ENCODE measurements at places on chromosomes 5 and 9.

GRCh38 chr5:116402235-116402634, 172.4 kb downstream of the SEMA6A start:
- DNase-seq, result no peak

DNA sequence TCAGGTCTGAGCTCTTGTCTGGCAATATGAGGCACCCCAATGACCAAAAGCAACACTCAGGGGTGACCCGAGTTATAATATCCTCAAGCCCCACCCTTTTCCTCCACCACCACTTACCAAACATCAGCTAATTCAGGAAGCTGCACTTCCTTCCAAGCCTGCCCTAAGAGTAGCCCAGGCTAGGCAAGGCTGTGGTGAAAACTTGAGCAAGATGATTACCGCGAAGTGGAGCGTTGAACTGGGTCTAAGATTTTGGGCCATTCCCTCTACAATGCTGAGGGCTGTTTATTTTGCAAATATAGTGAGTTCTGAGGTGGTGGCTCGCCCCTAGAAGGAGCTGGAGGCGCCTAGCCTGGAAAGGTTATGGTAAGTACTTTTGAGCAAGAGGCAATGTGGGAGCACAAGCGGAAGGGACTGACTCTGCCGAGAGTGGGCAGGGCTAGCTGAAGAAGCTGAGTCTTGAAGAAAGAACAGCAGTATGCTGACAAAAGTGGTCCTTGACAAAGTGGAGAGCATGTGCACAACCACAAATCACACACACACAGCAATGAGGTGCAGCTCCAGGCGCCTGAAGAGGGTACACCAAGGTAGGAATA, at the start of gene HK3:
Gene HK3, minus strand, starts transcription at position 51 of the 596 bp plus-strand sequence. CDS start 3,187 bp downstream, outside the sequence.
- DNase-seq, result no peak

- DNase-seq, result no peak
Measured at GRCh38 chr9:82271106-82271561, 282.6 kb downstream of the SPATA31D1 start.

DNA sequence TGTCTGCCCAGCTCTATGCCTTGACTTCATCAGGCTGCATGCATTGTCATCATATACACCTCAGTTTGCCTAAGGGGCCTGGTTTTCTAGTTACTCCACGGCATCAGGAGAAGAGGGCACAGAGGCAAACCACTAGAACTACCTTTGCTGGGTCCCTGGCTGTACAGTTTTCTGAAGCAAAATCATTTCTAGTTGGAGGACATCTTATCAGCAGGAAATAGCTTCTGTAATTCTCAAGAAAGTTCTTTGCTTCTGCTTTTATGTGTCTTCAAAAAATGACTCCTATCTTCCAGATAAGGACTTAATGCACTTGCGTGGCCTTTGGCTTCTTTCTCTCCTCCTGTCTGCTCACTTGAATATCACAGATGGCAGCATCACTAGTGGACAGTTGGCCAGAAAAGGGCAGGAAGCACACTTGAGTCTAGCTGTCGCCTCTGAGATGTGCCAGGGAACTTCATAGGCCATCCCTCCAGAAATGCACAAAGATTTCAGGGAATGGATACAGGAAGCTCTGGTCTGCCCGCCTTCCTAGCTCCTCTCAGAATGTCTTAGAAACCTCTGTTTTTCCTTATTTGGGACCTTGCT, 22.4 kb upstream of the LTC4S start:
- DNase-seq, result no peak

DNA sequence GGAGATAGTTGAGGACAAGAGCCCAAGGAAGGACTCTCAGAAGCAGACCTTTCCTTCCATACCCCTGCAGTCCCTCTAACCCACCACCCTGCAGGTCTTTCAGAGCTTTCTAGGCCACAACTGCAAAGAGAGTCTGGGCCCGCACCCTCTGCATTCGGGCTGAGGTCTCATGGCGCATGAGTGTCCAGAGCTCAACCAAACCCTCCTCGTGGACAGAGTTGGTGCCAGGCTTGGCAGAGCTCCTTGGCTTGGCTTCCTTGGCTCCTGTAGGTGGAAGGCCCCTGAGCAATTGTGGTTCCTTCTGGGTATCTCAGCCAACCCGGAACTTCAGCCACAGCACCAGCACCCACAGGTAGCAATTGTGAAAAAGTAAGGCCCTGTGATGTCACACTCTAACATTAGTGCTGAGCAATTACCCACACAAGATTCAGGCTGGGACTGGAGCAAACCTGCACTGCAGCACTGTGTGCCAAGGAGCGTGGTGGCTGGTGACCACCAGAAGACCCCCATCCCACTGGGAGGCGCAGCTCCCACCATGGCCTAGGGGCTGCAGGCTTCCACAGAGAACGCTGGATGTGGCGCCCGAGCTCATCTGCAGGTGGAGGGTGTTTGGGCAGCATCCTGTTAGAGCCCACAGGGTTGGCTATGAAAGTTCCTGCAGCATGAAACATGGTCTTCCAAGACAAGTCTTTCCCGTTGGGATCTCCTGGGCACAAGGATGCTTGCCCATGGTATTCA, 38.8 kb downstream of the FOXI1 start:
- no peak for DNase-seq

DNA sequence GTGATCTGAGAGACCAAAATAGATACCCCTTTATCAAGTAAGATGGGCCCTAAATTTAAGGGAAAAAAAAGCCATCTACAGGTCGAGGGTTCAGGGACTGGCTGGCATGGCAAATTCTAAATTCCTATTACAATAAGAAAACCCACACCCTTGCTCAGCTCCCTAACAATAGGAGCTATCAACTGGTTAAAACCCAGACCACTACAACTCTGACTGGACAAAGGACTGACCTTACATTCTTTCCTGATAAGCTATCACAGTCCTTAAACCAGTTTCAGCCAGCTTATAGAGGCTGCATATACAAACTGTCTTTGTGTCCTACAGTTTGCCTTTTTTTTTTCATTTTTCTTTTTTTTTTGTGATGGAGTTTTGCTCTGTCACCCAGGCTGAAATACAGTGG, 803.6 kb downstream of the NR2F1-AS1 start:
- DNase-seq, result no peak

- DNase-seq, result no peak
Measured at GRCh38 chr9:77707383-77708063, 59.4 kb upstream of the GNA14 start.

GRCh38 chr5:138975098-138975847, 100.1 kb upstream of the LRRTM2 start:
- no peak for DNase-seq

- no peak for DNase-seq
Measured at GRCh38 chr5:152083231-152083630, 158.6 kb upstream of the GLRA1 start.

DNA sequence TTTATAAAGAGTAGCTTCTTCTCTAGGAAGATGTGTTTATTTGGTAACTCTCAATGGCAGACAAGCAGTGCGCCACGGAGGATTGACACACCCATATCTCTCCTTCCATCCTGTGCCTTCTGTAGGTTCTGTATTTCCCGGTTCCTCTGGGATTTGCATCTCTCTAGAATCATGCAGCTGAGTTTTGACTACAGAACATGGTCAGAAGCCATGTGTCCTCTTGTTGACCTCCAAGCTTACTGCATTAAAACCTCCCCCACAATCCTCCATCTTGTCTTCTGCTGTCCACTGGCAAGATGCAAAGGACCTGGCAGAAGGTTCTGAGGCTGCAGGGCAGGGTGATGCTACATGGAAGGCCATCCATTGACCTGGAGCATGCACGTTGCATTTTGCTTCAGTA, 482.0 kb downstream of the DMRT2 start:
- DNase-seq, result no peak

GRCh38 chr5:62143268-62144229, 162.5 kb upstream of the KIF2A start:
- no peak for DNase-seq

DNA sequence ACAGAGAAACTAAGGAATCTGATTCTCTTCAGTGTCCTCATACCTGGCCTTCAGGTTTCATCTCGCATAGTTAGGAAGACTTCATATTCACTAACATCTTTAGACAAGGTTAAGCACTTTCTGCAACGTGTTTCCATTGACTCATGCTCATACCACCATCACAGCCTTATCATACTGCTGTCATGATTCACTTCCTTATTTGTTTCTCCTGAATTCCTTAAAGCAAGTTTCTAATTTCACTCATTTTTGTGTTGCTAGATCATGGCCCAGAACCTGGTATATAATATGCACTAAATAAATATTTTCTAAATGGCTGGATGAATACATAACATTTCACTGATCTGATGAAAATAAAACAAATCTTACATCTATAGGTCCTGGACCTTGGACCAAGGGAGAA, 472.9 kb downstream of the PRELID2 start:
- no peak for DNase-seq

DNA sequence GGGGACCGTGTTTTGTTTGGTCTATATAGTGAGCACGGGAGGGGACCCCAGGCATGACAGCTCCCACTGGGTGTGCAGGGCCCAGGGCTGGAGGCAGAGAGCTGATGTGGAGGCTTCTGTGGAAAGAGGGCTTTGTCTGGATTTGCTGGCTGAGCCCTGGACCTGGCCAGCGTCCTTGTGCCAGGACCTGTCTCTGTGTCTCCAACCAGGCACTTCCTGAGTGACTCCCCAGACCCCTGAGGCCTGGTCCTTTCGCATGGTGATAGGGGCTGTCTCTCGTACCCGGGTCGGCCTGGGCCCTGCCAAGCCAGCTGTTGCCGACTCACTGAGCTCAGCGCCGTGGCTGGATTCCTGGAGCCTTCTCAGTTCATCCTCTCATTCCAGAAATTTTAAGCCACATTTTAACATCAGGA, 77.6 kb downstream of the ADAMTS2 start:
- DNase-seq, result no peak

DNA sequence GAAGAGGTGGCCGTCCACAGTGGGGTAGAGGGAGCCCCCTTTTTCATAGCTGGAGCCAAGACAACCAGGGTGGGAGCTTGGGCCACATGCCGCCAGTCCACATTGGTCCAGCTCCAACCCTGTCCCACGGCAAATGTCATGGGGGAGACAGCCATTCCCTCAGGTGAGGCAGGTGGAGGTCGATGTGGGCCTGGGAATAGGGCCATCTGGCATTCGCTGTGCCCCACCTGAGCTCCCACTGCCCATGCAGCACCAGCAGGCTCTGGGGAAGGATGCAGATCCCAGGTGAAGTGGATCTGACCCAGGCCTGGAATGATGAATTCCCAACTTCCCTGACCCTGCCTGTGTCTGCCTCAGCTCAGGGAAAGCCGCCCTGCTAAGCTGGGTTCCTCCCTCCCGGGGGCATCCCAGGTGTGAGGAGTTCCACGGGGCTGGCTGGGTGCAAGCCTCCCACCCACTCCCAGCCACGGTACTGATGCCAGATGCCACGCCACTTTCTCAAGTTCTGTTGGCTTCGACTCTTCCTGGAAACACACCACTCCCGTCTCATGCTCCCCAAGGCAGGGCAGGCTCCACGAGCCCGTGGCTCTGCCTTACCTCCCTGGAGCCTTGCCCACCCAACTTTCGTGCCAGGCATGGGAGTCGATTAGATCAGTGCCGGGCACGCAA, 25.2 kb upstream of the FCN2 start:
- no peak for DNase-seq

- DNase-seq, result no peak
Measured at GRCh38 chr5:148937239-148937638, 110.8 kb downstream of the ADRB2 start.

DNA sequence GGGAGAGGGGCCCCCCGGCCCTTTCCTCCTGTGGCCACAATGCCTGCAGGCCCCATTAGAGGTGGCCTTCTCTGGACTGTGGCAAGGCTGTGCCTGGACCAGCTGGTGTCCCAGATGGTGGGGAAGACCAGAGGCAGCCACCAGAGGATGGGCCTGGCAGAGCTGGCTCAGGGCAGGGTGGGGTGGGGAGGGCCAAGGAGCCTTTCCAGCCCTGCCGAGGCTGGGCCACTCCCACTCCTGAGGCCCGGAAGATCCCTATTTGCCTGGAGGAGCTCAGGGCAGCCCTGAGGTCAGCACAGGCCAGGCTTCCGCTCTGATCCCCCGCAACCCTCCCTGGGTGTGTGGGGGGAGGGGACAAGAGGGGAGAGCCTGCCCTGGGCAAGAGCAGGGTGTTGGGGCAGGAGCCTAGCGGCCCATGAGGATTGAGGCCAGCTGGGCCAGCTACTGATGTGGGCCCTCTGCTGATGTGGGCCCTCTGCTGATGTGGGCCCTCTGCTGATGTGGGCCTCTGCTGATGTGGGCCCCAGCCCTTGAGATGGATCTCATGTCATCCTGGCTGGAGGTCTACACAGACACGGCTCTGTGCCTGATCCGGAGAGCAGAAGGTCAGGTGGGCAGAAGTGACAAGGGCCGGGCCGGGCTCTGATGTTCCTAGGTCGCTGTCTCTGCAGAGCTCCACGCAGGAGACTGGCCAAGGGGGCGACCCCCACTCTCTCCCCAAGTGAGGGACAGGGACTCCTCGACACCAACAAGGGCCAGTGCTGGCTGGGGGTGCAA, 6.0 kb downstream of the MRPS2 start:
- DNase-seq, result no peak

GRCh38 chr5:113514289-113514635, 768 bp downstream of the YTHDC2 start:
- DNase-seq, result no peak

DNA sequence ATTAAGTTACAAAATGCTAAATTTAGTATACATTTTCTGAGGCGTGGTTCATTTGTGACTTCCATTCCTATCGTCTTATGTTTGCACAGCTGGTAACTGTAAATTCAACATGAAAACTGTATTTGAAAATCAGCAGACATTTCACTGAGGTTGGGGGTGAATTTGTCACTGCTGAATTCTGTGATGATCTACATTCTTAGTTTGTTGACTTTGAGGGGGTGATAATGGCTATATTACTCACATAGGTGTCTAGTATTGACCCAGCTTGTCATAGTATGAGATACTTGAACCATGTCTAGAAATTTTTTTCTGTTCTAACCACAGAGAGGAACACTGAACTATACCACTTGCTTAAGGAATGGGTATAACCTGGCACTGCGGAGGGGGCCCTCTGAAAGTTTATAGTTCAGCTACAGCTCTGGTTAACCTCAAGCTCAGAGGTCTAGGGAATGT, 313.3 kb downstream of the PIK3R1 start:
- no peak for DNase-seq

DNA sequence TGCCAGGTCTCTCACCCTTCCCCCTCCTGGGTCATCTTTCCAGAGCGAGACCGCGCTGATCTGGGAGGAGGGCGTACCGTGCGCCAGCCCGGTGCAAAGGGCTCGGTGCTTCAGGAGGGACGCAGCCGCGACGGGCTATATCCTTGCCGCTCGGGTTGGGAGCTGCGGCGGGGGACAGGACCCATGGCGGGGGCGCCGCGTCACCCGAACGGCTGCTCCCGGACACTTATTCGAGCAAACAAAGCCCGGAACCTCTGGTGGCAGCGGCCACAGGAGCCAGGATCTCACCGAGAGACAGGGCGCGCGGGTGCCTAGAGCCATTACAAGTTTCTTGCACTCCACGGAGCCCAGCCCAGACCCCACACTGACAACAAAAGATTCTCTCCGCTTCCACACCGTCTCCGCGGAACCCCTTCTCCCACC, 1.3 kb downstream of the SEMA6A start:
- DNase-seq, result no peak

- DNase-seq, result no peak
Measured at GRCh38 chr9:132446887-132447286, 36.9 kb downstream of the CFAP77 start.

DNA sequence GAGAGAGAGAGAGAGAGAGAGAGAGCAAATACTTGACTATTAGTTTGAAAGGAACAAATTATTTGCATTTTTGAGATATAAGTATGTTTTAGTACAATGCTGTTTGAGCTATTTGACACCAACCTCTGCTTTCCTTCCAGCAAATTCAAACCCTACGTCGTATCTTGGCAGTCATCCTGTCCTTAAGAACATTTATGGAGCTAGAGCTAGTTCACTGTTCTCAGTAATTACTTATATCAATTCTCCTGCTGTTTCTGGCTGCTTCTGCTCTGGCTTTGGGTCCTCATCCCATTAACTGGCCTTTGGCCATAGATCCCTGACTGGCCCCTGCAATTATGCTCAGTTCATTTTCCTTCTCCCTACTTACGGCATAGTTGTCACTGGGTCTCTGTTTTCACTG, 19.9 kb upstream of the ERAP2 start:
- no peak for DNase-seq

Data from stimulated activated CD8-positive, alpha-beta memory T cell treated with anti-CD3 and anti-CD28 coated beads, Interleukin-7, amount 100 ng/mL, for 1 hour (primary cell).